ENCODE measurements at places on chromosomes 6 and 20.

DNA sequence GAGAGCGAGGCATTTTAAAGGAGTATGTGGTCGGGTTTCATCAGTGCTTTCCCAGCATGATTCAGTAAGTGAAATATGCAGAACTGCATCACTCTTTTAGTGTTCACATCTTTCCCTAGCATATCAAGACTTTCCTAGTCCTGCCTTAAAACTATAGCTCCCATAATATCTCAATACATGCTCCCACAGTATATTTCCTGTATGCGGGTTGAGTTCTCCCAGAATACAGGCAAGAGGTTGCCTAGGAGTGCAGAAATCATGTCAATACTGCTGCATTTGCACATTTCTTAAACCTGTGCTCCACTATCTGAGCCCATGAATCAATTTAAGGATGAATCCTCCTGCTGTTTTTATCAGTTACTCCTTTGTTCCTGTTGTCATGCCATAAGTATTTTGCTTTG, 386.6 kb upstream of the SLC35B3 start:
- DNase-seq = no peak

GRCh38 chr20:24656391-24656790, 187.0 kb downstream of the SYNDIG1 start:
- DNase-seq = no peak

DNA sequence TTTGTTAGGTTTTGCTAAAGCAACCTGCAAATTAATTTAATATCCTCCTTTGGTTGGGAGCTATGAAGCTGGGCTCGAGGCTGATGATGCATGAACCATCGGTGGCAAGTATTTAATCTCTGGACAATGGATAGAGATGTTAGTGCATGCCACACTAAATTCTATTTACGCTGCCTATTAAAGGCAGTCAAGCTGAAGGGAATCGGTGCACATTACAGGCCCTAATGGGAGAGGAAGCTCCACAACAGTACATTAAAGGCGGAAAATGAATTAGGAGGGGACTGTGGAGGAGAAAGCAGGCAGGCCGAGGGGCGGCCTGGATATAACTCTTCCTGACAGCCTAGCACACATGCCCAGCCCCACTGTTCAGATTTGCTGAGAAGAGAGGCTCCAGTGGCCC, 132.4 kb upstream of the MAFB start:
- no peak for DNase-seq

- no peak for DNase-seq
Observed at GRCh38 chr20:63885264-63886053, 9.5 kb upstream of the DNAJC5 start.

DNA sequence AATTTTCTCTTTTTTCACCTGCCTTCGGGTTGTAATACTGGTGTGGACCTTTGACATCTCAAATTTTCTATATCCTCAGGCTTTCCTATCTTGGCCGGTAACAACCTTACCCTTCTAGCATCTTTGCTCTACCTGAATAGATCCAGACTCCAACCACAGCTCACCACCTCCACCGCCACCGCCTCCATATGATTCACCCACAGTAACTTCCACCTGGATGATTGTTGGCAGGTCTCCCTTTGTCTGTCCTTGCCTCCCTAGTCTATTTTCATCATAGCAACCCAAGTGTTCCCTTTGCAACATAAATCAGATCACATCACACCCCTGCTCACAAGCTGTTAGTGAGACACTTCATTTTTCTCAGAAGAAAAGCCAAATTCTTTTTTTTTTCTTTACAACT, 525.8 kb upstream of the POU3F2 start:
- DNase-seq = no peak

- no peak for DNase-seq
Observed at GRCh38 chr20:24984961-24985640, 7.5 kb downstream of the APMAP start.

DNA sequence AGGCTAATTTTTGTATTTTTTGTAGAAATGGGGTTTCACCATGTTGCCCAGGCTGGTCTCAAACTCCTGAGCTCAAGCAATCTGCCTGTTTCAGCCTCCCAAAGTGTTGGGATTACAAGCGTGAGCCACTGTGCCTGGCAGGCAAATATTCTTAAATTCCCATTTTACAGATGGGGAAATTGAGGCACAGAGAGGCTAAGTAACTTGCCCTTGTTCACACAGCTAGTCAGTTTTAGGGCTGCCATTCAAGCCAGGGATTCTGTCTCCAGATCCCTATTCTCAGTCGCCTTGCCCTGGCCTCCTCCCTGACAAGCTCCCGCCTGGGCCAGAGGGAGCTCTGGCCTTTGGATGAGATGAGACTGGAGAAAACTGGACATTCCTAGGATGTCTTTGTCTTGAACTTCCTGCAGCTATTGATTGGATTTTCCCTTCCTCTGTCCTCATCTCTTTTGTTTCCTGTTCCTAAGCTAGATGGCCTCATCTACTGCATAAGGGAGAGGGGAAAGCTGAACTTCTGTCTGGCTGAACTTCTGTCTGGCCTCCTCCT, 90.5 kb downstream of the NDUFAF5 start:
- DNase-seq = no peak

DNA sequence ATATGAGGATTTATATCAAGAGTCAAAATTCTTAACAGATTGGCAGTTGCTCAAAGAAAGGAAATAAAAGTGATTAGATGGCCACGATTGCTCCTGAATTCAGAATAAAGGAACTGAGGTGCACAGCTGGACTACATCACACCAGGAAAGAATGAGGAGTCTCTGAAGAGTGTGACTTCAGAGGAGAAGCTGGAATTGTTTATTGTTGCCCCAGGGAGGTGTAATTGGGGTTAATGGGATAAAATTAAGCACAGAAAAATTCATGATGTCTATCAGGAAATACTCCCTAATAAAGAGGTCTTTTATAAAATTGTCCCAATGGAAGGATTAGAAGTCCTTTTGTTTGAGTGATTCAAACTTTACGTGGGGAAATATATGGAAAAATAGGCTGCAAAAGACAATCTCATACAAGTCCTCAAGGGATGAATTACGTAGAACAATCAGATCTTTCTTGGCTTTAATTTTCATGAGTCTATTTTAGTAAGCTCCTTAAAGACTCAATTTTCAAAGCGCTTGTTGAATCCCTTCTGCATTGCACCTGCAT, 208.6 kb upstream of the RNF217 start:
- DNase-seq = no peak

DNA sequence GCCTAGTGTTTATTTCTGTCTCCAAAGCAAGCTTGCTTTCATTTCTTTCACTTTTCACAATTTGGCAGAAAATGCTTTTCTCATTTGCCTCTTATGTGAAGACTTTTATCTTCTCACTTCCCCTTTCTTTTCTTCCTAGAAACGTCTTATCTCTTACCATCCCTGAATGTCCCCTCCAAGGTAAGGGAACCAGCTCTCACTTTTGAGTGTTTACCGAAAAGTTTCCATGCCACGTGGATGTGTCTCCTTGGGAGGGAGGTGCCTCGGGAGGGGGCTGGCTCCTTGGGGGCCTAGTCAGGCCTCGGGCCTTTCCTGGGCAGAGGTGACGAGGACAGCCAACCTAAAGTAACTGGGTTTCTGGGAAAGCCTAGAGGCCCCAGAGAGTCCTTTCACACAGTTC, 127.4 kb downstream of the CD24 start:
- DNase-seq = no peak

DNA sequence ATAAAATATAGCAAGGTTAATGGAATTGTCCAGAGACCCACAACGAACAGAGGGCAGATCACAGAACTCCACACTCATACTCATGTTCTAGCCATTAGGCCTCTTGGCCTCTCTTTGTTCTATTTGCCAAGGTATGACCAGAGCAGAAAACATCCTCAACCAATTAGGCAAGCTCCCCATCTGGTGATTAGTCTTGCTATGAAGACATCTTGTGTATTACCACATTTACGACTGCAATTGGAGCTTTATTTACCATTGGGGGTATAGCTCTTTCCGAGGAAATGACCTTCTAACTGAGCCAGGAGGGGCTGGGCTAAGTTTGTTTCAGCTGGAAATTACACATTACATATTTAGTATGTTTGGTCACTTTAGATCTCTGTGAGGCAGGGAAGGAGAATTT, 593.9 kb downstream of the CD109 start:
- DNase-seq = no peak

DNA sequence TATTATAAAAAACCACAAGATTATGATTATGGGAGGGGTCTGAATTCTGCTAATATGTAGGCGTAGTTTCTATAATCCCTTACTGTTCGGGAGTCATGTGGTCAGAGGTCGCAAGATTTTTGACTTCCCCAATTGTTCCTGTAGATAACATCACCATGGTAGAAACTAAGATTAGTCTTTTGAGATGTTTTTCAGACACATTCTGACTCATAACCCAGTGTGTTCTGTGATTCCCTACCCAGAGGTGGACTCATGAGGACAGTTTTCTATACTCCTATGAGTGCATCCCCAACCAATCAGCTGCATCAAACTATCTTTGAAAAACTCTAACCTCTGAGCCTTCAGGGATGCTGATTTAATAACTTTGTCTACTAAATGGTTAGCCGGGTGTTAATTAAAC, 175.5 kb downstream of the RFPL4B start:
- DNase-seq = no peak

Measured in CD4-positive, alpha-beta T cell treated with Interleukin-21 for 1 hour (primary cell).